Activated gamma-delta T cell treated with Interleukin-2 at 50 U/mL for 16 hours (primary cell): ENCODE measurements at places on chromosomes 16 and 17.

DNA sequence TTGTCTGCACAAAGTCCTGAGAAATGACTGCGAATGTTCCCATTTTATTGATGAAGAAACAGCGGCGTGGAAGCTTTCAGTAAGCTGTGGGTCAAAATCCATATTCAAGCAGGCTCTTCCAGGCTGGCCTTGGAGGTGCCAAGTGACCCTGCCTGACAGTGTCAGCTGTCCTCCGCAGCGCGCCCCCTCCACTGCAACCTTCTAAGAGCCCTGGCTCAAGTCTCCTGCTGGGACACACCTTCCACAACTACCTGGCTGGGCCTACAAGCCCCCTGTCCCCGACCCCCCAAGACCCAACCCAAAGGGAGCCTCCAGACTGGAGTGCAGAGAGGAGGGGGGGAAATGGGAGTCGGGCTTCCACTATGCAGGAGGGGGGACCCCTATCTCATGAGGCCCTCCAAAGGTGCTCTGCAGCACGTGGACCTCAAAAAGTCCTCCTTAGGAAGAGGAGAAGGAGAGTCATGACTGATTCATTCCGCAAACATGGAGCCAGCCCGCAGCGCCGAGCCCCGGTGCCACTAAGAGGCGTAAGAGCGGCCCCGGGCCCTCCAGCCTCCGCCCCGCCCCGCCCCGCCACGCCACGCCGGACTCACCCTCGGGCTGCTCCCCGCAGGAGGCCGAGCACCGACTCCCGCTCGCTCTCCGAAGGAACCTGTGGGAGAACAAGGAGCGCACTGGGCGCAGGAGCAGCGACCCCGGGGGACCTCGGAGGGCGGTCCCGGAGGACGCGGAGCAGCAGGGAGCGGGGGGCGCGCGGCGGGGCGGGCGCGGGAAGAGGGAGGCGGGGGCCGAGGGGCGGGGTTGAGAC lies 574 bp downstream of the MPP3 start:
- no peak for DNase-seq

GRCh38 chr16:84822990-84823389 lies 3.2 kb downstream of the CRISPLD2 start:
- no peak for DNase-seq

GRCh38 chr16:12178251-12178990 lies 201.9 kb downstream of the SNX29 start:
- DNase-seq: no peak

DNA sequence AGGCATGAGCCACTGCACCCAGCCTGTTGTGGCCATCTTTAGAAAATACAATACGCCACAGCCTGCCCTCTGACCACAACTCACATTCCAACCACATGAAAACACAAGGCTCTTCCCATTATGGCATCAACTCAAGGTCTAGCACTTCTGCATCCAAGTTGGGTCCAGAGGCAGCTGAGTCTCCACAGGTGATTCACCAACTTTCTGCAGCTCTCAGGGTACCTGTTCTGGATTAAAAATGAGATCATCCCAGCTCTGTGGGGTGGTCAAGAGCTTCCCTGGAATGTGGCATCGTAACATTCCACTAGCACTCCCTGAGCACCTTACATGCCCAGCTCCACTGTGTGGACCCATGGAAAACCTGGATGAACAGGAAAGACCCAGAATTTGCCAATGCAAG lies 9.9 kb upstream of the GUCY2D start:
- no peak for DNase-seq

- DNase-seq: no peak
These were observed 15.1 kb downstream of the CCL4 start for GRCh38 chr17:36118477-36119353.

- DNase-seq: peak; percentile 82
These were observed 12.6 kb upstream of the ATP6V0C start for GRCh38 chr16:2500918-2501750.

DNA sequence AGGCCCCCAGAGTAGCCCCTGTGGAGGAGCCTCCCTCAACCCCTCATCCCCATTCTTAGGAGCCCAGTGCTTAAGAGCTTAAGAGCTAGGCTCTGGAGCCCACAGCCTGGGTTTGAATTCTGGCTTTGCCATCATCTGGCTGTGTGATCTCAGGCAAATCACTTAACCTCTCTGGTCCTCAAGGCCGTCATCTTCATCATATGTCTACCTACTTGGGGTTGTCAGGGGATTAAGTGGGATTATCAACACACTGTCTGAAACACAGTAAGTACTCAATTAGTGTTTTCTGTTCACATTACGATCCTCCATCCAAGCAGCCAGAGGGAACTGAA lies 4.8 kb downstream of the SREBF1 start:
- DNase-seq: no peak

GRCh38 chr17:65278050-65278819 lies 141.1 kb downstream of the RGS9 start:
- peak; percentile 11 for DNase-seq

DNA sequence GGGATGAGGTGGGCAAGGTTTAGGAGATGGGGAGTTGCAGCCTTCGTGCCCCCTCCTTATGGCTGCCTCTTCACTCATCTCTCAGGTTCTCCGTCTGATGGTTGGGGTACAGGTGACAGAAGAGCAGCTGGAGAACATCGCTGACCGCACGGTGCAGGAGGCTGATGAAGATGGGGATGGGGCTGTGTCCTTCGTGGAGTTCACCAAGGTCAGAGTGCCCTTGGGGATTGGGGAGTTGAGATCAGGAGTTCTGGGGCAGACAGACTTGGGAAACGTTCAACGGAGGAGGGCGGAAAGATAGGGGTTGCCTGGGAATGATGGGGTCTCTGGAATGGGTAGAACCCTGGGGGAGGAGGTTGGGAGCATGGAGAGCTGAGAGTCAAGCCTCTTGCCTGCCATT lies 2.3 kb downstream of the CHP2 start:
- no peak for DNase-seq

GRCh38 chr17:44775136-44775837 lies 16.5 kb downstream of the ADAM11 start:
- DNase-seq: peak; percentile 98
